AG10803 (cell line): ENCODE measurements at places on chromosomes 11 and 22.
A peak's percentile ranks its signal among the peaks of the same experiment; 100 is the strongest.

- DNase-seq: no peak
Observed at GRCh38 chr22:32771756-32772155, 29.7 kb upstream of the TIMP3 start.

DNA sequence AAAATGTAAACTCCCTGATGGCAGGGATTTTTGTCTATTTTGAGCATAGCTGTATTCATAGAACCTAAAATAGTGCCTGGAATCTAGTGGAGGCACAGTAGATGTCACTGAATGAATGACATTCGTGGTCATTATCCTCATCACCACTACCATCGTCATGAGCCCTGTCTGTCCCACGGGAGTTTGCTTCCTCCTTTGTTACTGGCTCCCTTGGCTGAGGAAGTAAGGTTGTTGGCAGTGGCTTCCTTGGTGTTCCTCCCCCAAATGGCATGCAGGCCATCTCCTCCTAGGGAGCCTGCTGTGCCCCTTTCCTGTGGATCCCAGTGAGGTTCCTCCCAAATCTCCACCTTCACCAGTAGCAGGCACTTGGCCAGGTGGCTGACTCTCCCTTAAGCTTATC is 183.0 kb downstream of the CEP164 start:
- DNase-seq: no peak

GRCh38 chr11:1828542-1828941 is 6.2 kb upstream of the SYT8 start:
- no peak for DNase-seq

DNA sequence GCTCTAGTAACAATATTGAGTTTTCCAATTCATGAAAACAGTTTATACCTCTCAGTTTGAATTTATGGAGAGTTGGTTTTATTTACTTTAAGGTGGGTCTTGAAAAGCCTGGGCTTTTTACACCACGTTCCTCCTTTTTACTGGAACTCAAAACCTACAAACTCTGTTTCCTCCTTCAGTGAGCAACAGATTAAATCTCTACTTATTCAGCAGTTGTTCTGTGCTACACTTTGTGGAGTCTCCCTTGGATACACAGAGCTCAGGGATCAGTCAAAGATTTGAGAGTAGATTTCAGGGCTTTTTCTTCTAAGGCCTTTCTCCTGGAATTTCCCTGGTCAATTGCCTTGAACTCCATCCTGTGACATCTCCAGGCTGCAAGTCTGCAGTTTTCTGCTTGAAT is 3.5 kb downstream of the NXPE1 start:
- no peak for DNase-seq

DNA sequence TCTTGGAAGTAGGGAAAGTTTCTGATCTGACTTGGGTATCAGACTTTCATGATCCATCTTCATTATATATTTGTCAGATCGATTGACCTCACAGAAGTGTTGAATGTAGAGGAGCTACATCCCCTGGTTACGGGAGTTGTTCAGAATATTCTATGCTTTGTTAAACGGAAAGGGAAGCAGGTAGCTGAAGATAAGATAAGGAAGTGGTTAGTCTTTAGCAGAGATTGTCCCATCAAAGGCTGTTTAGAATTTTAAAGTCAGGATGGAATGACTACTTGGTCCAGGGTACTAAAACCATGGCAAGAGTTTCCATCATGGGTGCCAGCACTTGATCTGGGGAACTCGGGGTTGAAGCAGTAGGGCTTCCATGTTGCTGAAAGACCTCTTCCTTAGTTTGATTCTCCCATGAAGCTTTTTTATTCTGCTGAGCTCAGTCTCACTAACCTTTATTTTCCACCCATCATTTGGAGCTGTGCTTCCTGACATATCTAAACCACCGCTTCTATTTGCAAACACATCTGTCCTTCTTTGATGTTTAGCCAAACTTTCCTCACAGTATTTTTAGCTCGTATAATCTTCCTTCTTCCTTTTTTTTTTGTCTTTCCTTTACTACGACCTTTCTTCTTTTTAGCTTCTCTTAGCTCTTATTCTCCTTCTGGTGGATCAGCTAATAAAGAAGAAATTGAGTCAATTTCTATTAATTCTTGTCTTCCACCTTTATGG is 4.0 kb upstream of the C22orf31 start:
- no peak for DNase-seq

DNA sequence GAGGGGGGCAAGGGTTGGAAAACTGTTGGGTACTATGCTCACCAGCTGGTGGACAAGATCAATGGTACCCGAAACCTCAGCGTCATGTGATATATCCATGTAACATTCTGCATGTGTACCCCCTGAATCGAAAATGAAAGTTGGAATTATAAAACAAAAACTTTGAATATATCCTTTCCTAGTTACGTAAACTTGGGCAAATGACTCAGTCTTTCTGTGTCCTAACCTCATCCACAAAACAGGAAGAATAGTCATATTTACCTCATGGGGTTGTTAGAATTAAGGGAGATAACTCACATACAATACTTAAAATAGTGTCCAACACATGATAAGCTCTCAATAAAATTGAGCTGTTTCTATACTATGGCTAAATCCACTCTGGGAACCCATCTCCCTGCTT is 620.1 kb upstream of the KIRREL3 start:
- DNase-seq: no peak

DNA sequence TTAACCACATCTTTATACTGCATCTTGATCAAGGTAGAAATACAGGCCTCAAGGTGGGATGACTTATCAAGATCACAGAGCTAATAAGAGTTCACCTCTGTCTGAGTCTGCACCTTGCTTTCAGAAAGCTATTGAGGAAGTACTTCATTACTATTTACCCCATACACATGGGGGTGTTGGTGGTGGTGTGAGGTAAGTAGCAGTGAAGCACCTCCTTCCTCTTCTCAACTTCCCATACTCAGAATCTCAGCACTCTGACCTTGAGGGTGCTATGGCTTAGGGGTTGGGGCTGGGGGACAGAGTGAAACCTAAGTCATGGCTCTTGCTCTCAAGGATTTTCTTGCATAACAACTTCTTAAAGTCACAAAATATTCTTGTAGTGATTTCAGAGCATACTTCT is 56.9 kb downstream of the ME3 start:
- no peak for DNase-seq

- DNase-seq: peak; percentile 15
Observed at GRCh38 chr11:2452321-2453012, 7.7 kb downstream of the KCNQ1 start.

DNA sequence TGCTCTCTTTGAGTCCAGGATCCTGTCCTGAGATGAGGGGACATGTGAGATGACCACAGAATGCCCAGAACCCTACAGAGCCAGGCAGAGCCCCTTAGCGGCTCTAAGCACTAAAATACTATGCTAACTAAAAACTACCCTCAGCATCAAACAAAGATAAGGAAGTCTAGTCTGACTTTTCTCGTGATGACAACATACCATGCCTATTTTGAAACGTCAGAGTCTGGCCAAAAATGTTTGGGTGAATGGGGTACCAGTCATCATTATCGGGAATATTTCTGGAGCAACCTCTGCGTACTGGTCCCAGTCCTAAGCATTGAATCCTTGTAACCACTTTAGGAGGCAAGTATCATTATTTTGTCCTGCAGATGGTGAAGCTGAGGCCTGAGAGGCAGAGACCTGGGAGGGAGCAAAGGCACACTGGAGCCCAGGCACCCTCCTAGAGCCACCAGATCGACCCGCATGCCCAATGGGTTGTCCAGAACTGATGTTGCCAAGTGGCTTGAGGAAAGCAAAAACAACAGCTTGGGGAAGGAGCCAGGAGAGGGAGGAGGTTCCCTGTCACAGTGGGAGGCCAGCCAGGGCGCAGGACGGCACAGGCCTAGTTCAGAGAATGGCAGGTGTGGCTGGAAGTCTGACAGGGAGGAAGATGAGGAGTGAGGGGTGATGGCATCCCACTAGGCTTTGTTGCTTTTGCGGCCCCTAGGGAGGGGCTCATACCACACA is 7.2 kb upstream of the OSM start:
- no peak for DNase-seq

DNA sequence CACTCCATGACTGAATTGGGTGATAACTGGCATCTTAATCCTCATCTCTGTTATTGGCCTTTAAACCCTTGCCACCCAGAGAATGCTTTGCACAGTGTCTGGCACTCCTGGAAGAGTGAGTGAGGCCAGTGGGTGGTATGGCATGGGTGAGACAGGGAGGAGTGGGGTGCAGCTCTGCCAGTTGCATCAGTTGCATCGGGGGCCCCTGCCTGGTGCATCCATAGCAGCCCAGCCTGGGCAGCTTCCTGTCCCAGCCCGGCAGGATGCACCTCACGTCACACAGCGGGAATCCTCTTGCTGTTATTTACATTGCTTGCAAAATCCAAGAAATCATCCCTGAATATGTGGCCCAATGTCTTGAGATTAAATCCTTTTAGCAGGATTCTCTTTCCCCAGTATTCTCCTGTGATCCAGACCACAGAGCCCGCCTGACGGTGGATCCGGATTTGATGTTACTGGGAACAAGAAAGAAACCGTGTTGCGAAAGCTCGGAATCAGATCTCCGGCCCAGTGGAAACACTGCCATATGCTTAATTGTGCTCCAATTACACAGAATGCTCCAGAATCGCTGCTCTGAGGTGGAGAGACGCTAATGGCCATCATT is 37.6 kb upstream of the MN1 start:
- DNase-seq: no peak

DNA sequence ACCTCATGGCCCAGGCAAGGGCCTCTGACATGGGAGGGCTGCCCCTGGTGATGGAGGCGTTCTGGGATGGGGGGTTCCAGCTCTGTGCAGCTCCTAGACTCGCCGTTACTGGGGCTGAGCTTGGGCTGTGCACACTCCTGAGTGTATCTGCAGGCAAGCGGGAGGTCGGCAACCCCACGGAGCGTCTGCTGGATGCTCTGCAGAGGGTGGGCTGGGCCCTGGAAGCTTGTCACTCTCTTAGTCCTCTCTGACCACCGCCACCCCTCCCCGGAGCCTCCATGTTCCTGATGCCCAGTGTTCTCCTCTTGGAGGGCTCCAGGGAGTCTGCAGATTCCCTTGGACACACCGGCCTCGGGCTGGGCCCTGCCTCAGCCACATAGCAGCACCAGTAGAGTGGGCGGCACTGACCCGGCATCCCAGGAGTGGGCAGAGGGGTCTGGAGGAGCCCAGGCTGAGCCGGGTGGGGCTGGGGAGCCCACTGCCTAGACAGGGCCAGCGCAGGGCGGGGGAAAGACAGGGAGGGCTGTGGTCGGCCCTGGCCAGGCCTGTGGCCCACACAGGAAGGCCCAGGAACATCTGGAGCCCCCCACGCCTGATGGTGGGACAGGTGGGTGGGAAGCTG is 20.6 kb upstream of the MUC5B start:
- DNase-seq: no peak

DNA sequence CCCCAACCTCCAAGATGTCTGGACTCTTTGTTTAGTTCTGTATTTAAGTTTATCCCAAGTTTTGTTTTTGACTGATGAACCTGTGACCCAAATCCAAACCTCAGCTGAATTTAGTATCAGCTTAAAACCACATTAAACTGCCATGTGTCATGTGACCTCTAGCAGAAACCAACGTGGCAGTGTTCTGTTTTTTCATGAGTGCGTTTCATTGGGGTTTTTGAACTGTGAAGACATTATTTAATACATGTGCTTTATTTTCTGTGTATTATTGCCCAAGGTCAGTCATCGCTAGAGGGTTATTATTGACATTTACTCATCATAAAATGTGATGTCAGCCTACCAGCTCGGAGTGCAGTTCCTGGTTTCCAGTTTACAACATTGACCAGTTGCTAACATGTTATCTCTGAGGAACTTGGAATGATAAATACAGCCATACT is 1.8 kb downstream of the TLCD5 start:
- no peak for DNase-seq

GRCh38 chr22:41968601-41969000 is 642 bp upstream of the SEPTIN3 start:
- DNase-seq: no peak

- DNase-seq: peak; percentile 13
Observed at GRCh38 chr11:16737818-16738192, 642 bp upstream of the C11orf58 start.

DNA sequence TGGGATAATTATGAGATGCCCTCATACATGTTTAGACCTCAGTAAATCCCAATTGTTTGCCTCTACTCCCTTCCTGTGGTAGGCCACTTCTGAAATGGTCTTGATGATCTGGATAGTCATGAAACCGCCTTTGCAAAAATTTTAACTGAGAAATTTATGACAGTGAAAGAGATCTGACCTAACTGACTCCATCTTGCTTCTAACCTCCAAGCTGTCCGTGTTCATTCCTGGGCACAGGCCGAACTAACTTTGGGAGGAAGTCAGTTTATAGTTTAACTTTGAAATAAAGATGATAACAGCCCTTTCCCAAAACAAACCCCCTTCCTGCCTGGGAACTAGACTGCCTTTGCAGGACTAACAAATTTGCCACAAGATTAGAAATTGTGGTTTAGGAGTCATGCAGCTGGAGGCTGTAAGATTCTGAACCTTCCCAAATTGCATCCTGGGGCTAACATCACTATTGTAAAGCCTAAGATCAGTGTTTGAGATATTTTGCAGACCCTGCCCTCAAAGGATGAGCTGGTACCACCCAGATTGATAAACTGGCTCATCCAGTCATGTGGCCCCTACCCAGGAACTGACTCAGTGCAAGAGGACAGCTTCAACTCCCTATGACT is 19.9 kb upstream of the CTR9 start:
- no peak for DNase-seq

GRCh38 chr11:122765487-122766131 is 72.7 kb upstream of the CRTAM start:
- no peak for DNase-seq

GRCh38 chr11:133835593-133836548 is 9.4 kb downstream of the SPATA19 start:
- no peak for DNase-seq

DNA sequence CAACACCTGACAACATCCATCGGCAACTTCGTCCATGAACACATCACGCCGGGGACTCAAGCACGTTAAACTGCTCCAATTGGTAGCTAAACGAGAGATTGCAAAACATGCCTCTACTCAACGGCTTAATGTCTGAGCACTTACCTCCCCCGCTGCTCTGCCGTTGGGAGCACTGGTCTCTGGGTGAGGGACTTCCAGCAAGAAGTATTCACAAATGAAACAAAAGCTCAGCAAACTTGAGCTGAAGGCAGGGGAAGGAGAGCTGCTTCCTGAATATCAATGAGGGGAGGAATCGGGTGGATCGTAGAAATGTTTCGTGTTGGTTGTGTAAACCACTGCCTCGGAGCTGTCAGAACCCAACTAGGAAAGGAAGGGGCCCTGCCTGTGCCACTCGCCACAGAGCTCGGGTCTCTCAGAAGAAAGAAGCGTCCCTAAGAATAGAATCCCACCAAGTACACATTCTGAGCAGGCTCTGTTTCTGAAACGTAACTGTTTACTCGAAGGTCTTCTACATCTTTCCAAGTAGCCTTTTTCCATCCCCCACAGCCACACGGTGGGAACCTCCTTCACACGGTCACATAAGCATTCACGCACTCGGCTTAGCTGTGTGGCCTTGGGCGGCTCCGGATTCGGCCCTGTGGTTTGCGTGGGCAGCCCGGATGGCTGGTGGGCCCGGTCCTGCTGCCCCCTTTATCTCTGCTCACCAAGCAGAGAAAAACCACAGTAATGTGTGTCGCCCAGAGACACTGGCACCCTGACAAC is at the start of gene MLC1:
MLC1 (minus strand) TSS at position 216 of the 762 bp plus-strand sequence. CDS start 524 bp downstream, outside the sequence.
- no peak for DNase-seq

- DNase-seq: peak; percentile 18
Observed at GRCh38 chr11:72683782-72684200, 9.6 kb upstream of the PDE2A start.
